ENCODE measurements at places on chromosomes 11 and 22.

- DNase-seq, result no peak
Observed at GRCh38 chr22:35126993-35127392, 61.0 kb downstream of the ISX start.

- DNase-seq, result no peak
Observed at GRCh38 chr22:42958937-42959336, 56.0 kb downstream of the PACSIN2 start.

DNA sequence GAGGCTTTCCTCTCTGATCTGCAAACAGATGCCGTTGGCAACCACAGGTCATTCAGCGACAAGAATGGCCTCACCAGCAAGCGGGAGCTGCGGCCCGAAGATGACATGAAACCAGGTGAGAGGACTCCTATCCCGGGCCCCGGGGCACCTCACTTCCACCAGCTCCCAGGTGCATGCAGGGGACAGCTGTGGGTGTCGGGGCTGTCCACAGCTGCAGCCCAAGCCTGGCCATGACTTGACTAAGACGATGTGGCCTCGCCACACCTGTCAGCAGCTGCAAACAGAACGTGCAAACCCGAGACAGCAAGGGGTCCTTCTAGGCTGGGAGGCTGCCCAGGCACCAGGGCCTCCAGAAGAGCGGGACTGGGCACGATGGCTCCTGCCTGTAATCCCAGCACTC is 3.6 kb downstream of the GAL start:
- no peak for DNase-seq

DNA sequence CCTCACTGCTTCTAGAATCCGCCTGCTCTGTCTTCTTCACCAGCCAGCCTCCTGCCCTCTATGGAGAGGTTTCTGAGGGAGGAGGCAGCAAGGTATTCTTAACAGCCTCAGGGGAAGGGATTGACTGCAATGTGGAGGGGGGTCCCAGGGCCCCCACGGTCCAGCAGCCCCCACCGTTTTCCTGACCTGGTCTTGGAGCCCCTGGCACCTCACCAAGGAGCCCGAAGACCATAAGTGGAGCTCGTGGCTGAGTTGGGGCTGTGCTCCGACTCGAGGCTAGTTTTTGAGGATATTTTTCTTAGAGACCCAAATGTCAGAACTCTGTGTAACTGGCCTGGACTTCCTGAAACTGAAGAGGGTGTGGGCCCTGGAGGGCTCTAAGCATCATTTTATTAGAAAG is 590.0 kb downstream of the BRD1 start:
- DNase-seq, result no peak

GRCh38 chr11:130674686-130675308 is 226.4 kb downstream of the ADAMTS15 start:
- no peak for DNase-seq

DNA sequence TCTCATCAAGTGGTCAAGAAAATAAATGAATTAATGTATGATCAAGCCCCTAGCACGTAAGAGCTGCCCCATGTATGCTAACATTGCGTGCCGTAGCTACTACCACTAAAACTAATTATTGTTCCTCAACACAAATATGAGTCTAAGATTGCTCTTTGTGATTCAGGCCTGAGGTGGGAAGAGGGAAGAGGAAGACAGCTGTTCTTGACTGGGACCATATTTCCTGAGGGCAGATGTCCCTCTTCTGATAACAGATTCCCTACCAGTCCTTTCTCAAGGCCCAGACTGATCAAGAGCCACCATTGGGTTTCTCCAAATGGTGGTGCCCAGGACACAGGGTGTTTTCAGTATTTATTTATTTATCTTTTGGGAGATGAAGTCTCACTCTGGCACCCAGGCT is 87.2 kb upstream of the CADM1 start:
- no peak for DNase-seq

- DNase-seq, result no peak
Observed at GRCh38 chr11:13102513-13102840, 93.4 kb downstream of the RASSF10 start.

DNA sequence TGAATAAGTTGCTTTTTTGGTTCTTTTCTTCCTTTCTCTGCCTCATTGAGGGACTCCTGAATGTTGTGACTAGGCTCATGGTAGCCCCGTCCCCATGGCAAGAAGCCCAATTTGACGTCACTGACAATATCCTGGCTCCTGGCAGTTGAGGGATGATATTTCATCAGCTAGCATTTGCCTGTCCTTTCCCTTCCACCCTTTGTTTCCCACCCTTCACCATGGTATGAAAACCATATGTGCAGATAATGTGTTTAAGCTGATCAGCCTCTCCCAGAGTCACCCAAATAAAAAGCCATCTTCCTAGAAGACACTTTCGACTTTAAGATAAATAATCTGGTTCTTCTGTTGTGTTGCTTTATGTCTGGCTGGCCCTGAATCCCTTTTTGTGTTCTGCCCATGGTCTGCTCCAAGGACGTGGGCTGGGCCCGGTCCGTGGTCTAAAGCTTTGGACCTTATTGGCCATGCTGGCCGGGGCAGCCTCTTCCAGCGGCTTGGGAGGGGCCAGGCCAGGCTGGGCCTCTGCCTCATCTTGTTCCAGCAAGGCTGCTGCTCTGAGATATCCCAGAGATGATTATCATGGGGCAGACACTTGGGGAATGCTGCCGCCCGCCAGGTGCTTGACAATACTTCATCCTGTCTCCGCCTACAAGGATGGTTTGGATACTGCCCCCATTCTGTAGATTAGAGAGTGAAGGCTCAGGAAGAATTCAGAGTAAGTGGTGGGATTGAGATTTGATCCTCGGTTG is 5.1 kb downstream of the TSPAN18 start:
- DNase-seq, result no peak

- DNase-seq, result no peak
Observed at GRCh38 chr11:7595016-7595866, 78.1 kb downstream of the CYB5R2 start.

DNA sequence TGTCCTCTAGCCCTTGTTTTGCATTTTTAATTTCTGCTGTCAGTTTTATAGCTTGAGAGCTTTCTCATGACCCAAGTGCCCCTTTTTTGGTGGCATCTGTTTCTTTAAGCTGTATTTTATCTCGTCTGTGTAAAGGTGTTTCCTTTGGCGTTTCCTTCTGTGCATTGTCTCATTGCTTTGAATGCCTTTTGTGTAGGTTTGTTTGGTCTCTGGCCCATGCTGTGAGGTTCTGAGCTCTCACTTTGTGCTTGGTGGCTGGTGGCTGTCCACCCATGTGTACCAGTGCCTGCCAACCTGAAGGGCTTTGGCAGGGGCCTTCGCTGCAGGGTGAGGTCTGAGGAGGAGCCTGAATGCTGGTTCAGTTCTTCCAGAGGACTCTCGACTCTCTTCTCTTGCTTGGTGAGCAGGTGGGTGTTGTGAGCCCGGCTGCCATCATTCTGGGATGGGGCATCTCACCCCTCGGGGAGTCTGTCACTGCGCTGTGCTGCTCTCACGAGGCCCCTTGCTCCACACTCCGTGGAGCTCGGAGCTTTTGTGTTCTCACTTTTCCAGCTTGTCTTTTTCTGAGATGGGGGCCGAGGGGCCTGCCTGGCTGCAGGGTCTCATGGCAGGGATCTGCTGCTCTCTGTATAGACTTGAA is 14.9 kb downstream of the AP2A2 start:
- no peak for DNase-seq

DNA sequence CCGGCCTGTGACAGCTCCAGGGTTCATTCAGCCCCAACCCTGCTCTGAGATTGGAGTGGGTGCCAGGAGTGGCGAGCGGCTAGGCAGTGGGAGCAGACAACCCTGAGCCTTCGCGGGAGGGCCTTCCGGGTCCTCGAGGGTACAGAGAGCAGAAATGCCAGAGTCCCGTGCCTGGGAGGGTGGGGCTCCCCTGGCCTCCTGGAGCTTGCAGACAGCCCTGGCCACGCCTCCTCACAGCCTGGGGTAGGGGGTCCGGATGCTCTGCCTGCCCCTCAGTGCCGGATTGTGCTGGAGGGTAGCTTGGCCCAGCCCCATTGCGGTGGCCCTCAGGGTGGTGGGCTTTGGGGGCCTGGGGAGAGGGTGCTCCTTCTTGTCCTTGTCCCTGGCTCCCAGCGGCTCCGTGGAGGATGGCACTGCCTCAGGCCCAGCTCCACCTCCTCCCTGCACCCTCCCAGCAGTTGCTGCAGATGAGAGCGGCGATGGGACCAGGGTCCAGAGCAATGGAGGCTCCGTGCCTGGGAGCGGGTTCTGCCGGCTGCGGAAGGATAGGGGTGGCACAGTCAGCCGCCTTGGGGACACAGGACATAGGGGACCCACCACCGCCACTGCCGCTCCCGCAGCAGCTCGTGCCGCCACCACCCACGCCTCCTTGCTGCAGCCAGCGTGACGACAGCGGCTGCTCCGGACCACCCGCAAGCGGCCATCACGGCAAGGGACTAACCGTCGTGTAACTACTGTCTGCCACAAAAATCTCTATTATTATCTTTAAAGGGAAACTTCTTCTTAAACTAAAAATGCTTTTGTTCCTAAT is 34.9 kb upstream of the OR10G7 start:
- DNase-seq, result no peak

- DNase-seq, result no peak
Observed at GRCh38 chr11:96328395-96329010, 14.5 kb downstream of the MAML2 start.

- DNase-seq, result no peak
Observed at GRCh38 chr22:32044913-32045312, 1.9 kb downstream of the SLC5A1 start.

- peak; percentile 38 for DNase-seq
Observed at GRCh38 chr11:128772814-128773213, 78.9 kb downstream of the FLI1 start.

DNA sequence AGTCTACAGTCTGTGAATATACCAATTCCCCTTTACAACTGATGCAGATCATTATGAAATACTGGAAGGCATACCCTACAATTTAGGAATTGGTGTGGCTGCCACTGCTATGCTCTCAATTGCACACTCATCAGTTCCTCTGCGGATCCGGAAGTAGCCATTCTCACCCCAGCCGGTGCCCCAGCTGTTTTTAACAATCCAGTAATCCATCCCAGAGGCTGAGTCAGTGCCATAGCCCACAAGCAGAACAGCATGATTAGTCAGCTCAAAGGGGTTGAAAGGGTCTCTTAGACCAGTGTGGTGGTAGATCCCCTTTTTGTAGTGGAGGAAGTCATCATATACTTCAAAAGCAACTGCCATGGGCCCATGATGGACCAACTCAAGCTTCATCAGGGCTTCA is 43.6 kb downstream of the CTSC start:
- DNase-seq, result no peak

- no peak for DNase-seq
Observed at GRCh38 chr11:11624926-11625325, 3.1 kb upstream of the GALNT18 start.

GRCh38 chr22:39486951-39487825 is 14.9 kb upstream of the MIEF1 start:
- DNase-seq, result no peak

GRCh38 chr11:65826984-65827735 is 6.6 kb upstream of the SNX32 start:
- no peak for DNase-seq

DNA sequence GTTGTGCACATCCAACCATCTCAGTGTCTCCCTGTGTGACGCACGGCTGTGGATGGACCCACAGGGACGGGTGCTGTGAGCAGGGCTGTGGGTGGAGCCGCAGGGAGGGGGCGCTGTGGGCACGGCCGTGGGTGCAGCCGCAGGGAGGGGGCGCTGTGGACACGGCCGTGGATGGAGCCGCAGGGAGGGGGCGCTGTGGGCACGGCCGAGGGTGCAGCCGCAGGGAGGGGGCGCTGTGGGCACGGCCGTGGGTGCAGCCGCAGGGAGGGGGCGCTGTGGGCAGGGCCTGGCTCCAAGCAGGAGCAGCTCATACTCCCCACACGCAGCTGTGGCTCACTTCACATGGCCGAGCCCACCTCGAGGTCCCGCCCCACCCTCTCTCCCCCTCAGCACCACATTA is 6.0 kb upstream of the MAPK11 start:
- no peak for DNase-seq

DNA sequence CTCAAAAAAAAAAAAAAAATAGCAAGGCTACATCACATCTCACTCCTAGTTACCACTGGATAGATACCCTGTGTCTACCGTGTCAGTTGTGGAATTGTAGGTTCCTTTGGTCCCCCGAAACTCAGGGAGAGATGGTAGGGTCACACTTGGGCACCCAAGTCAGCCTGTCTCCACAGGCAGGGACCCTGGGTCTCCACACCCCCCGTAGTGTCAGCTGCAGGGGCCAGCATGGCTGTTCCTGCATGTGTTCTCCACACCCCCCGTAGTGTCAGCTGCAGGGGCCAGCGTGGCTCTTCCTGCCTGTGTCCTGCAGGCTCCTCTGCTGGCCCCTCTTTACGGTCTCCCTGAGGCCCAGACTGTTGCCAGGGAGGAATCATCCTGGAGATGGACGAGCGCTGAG is 282.1 kb downstream of the BRD1 start:
- no peak for DNase-seq

DNA sequence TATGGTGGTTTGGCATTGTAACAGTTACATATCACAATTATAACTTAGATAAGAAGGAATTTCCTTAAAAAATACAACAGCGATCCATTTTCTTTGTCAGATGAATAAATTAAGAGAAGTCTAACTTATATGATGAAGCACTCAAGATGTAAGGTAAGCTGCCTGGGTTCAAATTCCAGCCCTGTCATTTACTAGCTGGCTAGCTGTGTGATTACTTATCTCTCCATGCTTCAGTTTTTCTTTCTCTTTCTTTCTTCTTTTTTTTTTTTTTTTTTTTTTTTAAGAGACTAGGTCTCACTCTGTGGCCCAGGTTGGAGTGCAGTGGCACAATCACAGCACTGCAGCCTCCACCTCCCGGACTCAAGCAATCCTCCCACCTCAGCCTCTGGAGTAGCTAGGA is 22.2 kb upstream of the LDHA start:
- no peak for DNase-seq

GRCh38 chr11:111846636-111847035 is 24.7 kb downstream of the ALG9 start:
- DNase-seq, result no peak

DNA sequence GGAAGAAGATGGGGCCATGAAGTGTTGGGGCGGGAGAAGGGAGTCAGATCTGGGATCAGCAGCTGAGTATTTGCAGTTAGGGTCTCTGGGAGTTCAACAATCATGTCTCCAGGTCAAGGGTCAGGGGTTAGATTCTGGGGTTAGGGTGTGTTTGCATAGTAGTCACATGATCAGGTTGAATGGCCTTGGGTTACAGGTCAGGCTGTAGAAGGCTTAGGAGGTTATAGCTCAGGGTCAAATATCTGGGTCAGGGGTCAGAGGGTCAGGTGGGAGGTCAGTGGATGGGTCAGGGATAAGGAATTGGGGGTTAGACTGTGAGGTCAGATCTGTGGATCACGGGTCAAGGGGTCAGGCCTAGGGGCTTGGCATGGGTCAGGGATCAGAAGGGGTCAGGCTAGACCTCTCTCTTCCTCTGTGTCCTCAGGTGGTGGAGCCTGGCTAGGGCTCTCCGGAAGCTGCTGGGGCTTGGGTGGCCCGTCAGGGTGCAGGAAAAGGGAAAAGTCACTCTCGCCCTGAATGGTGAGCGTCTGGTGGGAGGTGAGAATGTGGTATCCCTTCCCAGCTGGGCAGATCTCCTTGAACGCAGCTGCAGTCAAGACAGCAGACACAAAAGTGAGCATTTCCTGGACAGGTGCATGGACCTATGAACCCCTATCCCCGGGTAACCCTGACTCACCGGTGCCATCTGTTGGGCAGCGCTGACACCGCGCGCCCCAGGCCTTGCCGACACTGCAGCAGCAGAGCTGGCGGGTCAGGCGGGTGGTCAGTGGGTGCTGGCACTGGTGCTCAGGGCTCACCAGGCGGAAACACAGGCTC is 6.4 kb downstream of the LTBP3 start:
- DNase-seq, result no peak

- DNase-seq, result no peak
Observed at GRCh38 chr22:38107692-38108515, 2.6 kb downstream of the BAIAP2L2 start.

All from stimulated activated CD8-positive, alpha-beta memory T cell treated with anti-CD3 and anti-CD28 coated beads, Interleukin-4, amount 100 ng/mL, for 4 hours (primary cell).